NCI-H1694 treated with DMSO at 0.1 percent for 48 hours (cell line): ENCODE measurements at places on chromosomes 6 and 20.

- DNase-seq = no peak
Measured at GRCh38 chr20:3842348-3842930, 4.2 kb upstream of the MAVS start.

GRCh38 chr20:62165762-62166399 is 16.9 kb upstream of the MTG2 start:
- no peak for DNase-seq

DNA sequence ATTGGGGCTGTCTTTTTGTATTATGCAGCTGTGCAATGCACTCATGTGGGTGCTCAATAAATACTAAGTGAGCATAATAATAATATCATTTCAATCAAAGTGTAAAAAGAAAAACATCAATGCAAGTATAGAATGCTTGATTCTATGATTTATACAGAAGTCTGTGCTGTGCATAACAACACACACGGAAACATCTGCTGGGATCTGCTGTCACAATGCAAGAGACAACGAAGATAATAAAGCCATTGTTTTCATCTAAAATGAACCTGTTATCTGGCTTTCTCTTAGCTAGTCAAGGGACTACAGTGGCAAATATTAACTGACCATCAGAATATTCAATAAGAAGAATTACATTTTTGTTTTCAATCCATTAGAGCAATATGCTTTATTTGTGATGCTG is 1156.9 kb upstream of the MAP3K7 start:
- no peak for DNase-seq

GRCh38 chr6:33577106-33577535 is 3.0 kb downstream of the BAK1 start:
- DNase-seq = no peak

DNA sequence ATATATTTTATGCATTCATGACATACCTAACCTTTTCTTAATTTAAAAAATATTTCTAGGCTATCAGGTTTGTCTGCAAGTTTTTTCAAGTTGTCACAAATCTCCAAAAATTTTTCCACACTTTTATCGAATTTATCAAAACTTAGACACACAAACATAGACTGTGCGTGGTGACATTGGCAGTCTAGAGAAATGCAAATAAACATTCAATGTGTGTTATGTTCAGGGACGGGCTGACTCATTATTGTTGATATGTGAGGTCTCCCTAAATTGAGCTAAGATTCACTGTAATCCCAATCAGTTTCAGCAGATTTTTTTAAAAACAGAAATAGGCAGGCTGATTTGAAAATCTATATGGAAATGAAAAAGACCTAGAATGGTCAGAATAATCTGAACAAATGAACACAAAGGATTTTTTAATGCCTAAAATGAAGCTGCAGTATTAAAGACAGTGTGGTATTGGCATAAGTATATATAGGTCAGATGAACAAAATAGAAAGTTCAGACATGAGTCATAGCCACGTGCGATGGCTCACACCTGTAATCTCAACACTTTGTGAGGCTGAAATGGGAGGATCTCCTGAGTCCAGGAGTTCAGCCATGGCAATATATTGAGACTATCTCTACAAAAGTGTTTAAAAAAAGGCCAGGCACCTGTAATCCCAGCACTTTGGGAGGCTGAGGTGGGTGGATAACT is 19.2 kb downstream of the BLTP3A start:
- no peak for DNase-seq

DNA sequence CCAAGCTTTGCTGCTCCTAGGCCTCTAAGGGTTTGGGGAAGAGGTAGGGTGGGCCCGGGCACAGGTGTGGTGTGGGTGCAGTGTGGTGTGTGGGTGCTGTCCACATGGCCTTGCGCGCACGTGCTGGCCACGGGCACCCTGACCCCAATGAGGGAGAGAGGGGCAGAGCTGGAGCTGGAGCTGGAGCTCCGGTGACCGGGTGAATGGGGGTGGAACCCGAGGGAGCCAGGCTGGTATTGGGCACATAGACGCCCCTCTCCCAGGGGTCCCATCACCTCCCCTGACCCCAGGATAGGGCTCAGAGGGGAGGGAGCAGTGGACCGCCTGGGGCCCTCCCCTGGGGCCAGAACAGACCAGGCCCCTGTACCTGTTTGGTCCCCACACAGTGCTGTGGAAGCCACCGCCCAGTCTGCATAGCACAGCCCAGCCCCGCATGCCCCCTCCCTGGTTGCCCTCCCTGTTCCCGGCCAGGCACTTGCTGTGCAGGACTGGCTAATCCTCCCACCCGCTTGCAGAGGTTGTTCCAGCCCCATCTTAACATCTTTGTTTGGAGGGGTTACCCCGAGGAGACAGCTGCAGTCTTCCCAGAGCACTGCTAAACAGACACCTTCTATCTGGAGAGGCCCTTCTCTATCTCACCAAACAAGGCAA is 984 bp downstream of the ADAM33 start:
- no peak for DNase-seq

GRCh38 chr20:32462900-32463641 is 104.9 kb downstream of the ASXL1 start:
- DNase-seq = no peak

GRCh38 chr6:21971541-21971940 is 325.3 kb downstream of the PRL start:
- DNase-seq = no peak

DNA sequence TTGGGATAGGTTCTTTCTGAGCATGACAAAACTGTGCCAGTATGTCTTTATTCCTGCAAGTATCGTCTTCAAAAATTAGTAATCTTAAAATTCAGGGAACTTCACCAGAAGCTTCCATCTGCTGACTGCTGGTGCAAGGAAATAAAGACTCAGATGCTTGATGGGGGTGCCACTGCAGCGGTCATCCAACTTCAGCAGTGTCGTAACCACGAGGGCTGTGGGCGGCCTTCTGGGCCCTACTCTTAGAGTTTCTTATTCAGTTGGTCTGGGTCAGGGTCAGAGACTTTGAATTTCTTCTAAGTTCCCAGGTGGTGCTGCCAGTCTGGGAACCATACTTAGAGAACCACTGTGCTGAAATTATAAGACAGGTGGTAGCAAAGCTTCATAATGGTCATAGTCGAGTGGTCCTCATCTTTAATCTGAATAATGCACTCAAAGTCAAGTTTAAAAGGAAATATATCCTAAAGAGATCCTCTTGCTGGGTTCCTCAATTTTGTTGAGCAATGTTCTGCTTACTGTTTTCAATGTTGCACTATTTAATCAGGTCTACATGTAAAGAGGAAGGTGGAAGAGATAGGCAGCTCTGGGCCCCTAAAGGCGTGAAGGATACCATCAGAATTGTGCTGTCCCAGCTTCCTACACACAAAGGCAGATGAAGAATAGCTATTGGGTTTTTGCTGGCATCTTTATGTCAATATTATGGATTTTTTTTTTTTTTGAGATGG is 165.4 kb upstream of the GMDS start:
- DNase-seq = no peak

GRCh38 chr6:28224131-28225055 is 682 bp upstream of the ZSCAN9 start:
- DNase-seq = no peak

DNA sequence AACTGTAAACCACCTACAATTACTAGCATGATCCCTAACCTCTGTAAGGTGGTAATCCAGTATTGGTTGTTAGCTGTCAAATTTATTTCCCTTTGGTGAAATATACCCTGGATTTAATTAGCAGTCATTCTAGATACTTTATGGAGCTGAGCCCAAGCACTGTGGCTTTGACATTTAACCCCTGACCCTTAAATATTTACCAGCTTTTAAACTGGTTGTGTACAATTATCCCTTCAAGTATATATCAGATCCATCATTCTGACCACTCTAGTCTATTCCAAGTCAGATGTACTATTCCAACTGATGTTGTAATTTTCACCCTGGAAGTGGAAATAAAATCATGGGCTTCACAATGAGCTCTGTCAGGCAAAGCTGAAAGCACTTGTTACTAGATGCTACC is 229.6 kb downstream of the FOXC1 start:
- no peak for DNase-seq

GRCh38 chr6:37432590-37432915 is 468 bp upstream of the CMTR1 start:
- DNase-seq = no peak

DNA sequence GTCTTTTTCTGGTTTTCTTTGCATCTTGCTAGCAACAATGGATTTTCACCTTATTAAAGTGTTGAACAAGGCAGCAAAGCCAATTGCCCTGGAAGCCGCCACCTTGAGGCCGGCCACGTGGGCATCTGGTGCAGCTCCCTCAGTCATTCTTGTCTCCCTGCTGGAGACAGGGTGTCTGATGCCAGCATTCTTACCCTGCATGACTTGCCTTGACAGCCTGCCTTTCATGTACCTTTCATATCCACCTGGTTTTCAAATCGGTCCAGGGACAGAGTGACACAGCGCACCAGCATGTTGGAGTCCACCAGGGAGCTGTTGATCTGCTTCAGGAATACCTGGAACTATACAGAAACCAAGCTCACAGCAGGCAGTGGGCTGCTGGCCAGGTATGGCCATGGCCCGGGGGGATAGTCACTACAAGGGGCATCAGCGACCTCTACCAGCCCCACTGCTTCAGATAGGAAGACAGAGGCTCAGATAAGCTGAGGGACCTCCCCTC is 49.8 kb downstream of the MYH7B start:
- DNase-seq = no peak

- no peak for DNase-seq
Measured at GRCh38 chr20:5061213-5061612, 58.5 kb downstream of the PCNA start.

GRCh38 chr6:21142741-21143140 is 450.8 kb upstream of the SOX4 start:
- no peak for DNase-seq

GRCh38 chr6:155183095-155183494 is 80.7 kb upstream of the CLDN20 start:
- DNase-seq = no peak

DNA sequence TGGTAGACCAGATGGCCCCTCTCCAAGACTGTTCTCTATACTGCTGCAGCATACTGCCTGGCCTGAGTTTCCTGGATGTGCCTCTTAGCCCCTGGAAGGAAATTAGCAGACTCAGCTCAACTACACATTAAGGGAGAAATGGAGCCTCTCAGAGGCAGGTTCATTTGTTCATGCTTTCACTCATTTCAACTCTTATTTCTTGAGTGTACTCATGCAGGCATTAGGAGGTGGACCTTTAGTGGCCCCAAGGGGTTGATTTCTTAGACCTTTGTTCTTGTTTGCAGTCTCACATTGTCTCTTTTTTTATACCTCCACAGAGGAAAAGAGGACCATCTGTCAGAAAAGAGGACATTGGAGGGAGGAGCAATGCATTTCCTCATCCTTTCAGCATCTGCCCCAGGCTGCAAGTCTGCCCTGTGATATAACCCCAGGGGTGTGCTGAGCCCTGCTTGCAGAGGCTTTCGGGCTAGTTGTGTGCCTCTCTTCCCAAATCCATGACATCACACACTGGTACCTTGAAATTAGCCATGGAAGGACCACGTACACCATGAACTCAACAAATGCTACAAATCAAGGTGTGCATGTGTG is 456.2 kb downstream of the CD83 start:
- DNase-seq = no peak

- no peak for DNase-seq
Measured at GRCh38 chr6:114419175-114419574, 76.4 kb upstream of the HS3ST5 start.

- no peak for DNase-seq
Measured at GRCh38 chr6:52209770-52210169, 23.6 kb downstream of the IL17A start.

DNA sequence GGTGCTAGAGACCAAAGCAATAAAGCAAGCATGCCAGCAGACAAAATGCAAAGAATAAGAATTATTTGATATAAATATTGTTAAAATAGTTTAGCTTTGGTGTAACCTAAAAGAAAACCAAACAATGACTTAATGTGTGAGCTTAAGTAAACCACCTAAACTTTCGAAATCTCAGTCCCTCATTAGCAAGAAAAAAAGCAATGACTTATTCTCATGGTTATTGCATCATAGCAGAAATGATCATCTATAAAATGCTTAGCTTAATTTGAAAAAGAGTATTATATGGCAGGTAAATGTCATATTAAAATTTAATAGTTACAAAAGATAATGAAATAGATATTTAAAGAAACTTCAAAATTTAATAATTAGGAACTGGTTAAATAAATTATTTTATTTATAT is 1395.7 kb upstream of the EYS start:
- no peak for DNase-seq

GRCh38 chr6:37620519-37620918 is 77.2 kb downstream of the MDGA1 start:
- DNase-seq = no peak

DNA sequence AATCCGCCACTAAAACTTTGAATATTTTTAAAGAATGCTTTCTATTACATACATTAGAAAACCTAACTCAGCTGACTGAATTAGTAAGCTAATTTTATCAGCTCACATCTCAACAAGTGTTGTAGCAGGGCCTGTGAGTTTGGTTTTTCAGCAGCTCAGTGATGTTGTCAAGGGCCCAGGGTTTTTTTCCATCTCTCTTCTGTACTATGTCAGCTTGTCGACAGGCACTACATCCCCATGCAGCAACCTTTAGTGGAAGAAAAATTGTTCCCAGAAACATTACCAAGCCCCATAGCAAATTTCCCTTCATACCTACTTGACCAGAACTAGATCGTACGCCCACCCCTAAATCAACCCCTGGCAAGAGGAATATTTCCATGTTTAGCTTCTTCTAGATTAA is 170.3 kb upstream of the TNFAIP3 start:
- no peak for DNase-seq

- no peak for DNase-seq
Measured at GRCh38 chr20:54345821-54346220, 129.6 kb upstream of the DOK5 start.

- DNase-seq = no peak
Measured at GRCh38 chr6:41887331-41887751, 7.8 kb downstream of the USP49 start.

- no peak for DNase-seq
Measured at GRCh38 chr6:66103954-66104353, 396.9 kb upstream of the EYS start.

GRCh38 chr20:56433880-56434255 is 21.8 kb downstream of the CASS4 start:
- no peak for DNase-seq

DNA sequence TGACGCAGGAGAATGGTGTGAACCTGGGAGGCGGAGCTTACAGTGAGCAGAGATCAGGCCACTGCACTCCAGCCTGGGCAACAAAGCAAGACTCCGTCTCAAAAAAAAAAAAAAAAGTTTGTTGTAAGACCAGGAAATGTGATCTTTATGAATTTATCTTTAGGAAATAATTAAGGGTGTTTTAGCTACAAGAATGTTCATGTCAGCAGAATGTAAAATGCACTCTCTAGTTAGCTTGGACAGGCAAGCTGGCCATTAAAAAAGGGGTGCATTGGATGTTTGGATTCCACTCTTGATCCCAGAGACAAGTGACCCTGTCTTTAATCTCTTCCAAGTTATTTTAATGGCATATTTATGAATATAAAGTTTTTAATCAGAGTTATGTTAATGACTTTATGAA is 19.6 kb downstream of the ENPP3 start:
- no peak for DNase-seq

- DNase-seq = no peak
Measured at GRCh38 chr6:145845557-145845956, 31.0 kb upstream of the FBXO30 start.

GRCh38 chr6:69994251-69994650 is 127.9 kb downstream of the COL19A1 start:
- DNase-seq = no peak

GRCh38 chr20:1934721-1935573 is 39.7 kb downstream of the SIRPA start:
- DNase-seq = no peak

GRCh38 chr6:84525907-84526306 is 238.5 kb downstream of the TBX18 start:
- DNase-seq = no peak
